HS-5 (cell line): ENCODE measurements at places on chromosomes 1 and 21.

- no peak for DNase-seq
Measured at GRCh38 chr1:152886085-152886484, 8.0 kb downstream of the SMCP start.

- no peak for DNase-seq
Measured at GRCh38 chr1:244155661-244156060, 104.6 kb downstream of the ZBTB18 start.

GRCh38 chr21:44286086-44286715 lies 525 bp downstream of the AIRE start:
- DNase-seq: no peak

GRCh38 chr1:69172003-69173000 lies 395.4 kb upstream of the LRRC7 start:
- peak; percentile 49 for DNase-seq

DNA sequence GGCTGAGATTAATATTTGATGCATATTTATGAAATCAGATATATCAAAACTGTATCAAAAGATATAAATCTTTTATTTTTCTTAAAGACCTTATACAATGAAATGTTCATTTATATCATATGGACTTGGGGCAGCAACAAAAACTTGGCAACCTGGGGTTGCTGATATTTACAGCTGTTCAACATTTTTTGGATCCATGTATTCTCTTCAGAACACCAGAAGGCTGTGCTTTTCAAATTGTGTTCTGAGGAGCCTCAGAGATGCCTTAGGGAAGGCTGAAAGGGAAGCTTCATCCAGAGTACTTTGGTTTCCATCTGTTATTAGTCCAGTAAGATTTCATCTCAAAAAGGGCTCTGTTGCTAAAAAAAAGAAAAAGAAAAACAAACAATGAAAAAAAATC lies 94.8 kb downstream of the DISC1 start:
- DNase-seq: no peak

DNA sequence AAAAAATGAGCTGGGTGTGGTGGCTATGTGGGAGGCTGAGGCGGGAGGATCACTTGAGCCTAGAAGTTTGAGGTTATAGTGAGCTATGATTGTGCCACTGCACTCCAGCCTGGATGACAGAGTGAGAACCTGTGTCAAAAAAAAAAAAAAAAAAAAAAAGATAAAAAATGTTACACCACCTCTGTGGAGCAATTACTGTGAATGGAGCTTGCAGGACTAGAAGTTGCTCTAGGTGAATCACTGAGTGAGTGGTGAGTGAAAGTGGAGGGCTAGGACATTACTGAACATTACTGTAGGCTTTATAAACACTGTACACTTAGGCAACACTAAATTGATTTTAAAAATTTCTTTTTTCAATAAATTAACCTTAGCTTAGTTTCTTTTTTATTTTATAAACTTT lies 21.9 kb downstream of the TLCD4 start:
- DNase-seq: no peak

DNA sequence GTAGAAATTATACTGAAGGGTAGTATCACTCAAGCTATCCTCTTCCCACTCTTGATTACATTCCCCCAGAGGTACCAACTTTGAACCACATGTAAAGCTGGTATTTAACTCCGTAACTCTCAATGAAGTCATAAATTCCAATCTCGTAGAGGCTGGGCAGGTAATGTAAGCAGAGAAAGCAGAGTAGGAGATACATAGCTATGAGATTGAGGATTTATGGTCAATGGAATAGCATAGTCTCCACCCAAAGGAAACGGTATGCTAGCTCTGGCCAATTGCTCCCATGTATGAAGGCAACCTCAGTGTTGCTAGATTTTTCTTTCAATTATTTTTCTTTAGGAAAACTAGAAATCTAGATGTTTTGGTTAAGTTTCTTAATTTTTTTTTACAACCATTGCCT lies 163.1 kb upstream of the NRIP1 start:
- no peak for DNase-seq

DNA sequence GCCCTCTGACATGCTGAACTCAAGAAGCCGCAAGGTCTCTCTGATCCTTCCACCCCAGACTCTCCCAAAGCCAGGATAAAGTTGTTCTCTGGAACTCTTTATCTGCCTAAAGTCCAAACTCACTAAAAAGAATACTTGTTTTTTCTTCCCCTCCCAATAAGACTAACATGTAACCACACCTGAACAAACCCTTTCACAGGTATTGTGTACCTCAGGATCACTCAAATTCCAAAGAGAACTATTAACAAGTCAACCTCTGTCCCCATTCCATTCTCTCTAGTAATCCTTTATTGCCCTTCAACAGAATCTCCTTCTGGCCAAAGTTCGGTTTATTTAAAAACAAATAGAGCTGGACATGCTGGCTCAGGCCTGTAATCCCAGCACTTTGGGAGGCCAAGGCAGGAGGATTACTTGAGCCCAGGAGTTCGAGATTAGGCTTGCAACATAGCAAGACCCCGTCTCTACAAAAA lies 4.1 kb upstream of the TOE1 start:
- no peak for DNase-seq

DNA sequence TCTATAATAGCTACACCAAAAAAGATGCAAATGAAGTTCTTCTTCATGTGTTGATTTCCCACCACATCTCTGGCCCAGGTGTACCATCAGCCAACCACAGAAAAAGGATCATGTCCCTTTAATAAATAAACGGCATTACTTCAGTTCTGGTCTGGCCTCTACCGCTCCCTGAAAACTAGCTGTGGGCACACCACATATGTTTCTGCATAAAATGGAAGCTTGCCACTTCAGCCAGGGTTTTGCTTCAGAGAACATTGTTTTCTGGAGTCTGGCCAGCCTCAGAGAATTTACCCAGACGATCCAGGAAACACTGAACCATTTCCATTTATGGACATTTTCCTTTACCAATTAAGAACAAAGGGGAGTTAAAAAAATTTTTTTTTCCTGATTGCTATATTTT lies 5.8 kb upstream of the LAMC2 start:
- no peak for DNase-seq

GRCh38 chr21:33434770-33435360 lies 31.7 kb downstream of the IFNGR2 start:
- peak; percentile 79 for DNase-seq

DNA sequence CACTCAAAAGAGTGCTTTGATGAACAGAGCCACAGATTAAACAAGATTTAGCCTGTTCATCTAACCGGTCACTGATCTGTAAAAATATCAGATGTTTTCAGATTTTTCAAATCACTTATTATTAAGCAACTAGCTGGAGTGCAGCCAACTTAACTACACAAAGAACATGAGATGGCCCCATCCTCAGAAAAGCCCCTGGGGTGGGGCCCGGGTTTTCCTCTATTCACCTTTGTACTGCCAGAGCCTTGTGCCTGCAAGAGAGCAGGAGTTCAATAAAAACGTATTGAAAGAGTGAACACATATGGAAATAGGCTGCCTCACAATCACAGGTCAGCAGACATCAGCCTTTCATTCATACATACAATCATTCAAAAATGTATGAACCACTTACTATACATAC lies 516.1 kb downstream of the OMA1 start:
- no peak for DNase-seq

DNA sequence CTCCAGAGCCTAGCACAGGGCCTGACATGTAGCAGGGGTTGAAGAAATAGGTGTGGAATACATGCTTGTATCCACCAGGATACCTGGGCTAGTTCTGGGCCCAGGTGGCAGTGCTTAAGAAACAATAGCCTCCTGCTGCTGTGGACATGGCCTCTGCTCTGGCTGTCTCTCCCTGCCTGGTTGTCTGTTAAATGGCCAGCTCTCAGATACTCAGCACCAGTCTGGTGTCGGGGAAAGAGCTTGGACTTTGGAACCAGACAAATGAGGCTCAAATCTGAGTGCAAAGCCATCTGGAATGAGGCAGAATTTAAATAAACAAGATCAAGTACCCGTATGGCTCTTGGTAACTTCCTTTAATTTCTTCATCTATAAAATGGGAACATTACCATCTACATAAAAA lies 31.5 kb downstream of the SESN2 start:
- DNase-seq: no peak

GRCh38 chr1:112515311-112516009 lies 6.7 kb downstream of the WNT2B start:
- DNase-seq: no peak

DNA sequence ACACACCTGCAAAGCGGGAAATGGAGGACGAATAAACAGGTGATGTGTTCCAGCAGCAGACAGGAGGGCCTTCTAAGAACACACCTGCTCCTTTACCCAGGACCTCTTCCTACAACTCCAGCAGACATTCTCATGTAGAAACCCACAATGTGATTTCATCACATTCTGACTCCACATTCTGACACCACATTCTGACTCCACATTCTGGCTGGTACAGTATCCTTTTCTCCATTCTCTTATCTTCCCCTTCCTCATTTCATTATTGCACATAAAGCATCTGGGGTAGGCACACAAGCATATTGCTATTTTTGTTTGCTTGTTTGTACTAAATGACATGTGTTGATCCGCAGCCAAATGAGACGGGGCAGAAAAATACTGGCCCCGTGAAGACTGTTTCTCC lies 3.6 kb upstream of the ZNF124 start:
- DNase-seq: no peak

- no peak for DNase-seq
Measured at GRCh38 chr1:79302380-79302930, 295.9 kb upstream of the ADGRL4 start.

DNA sequence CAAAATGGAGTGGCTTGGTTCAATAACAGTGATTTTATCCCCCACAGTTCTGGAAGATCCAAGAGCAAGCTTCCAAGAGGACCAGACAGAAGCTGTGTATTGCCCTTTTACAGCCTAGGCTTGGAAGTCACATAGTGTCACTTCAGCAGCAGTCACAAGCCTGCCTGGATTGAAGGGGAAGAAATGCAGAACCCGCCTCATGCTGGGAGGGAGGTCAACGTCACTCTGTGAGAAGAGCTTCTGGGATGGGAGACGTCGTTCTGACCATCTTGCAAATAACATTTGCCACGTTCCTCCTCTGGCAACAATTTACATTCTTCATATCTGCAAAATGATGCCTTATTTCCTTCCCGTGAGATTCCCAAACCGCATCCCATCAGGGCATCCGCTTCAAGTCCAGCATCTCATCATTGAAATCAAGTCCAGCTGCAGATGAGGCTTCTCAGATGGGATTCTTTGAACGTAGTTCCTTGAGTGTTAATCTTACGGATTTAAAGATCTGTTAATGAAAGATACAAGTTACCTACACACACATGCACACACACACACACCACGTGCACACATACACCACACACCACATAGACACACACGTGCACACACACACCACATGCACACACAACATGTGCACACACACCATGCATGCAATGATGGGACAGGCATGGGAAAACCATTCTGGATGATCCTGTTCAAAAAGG lies 23.9 kb upstream of the KIF1B start:
- no peak for DNase-seq

DNA sequence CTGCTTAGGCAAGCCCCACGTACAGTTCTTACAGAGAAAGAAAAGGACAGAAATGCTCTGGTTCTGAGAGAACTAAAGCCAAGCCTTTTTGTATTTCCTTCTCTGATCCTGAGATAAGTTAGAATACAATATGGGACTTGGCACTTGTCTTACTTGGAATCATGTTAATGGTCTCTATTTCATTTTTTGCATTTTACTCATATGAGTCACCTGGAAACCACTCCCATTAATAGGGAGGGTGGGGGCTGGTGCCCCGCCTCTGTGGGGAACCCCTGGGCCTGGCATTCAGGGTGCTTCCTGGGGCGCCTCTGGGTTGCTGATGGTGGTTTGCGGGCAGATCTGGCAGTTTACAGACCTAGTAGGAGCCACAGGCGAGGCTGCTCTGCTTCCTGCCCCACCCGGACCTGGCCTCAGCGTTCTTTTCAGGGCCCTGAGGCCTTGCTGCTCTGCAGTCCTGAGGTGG lies 26.7 kb downstream of the TSPAN2 start:
- peak; percentile 56 for DNase-seq

DNA sequence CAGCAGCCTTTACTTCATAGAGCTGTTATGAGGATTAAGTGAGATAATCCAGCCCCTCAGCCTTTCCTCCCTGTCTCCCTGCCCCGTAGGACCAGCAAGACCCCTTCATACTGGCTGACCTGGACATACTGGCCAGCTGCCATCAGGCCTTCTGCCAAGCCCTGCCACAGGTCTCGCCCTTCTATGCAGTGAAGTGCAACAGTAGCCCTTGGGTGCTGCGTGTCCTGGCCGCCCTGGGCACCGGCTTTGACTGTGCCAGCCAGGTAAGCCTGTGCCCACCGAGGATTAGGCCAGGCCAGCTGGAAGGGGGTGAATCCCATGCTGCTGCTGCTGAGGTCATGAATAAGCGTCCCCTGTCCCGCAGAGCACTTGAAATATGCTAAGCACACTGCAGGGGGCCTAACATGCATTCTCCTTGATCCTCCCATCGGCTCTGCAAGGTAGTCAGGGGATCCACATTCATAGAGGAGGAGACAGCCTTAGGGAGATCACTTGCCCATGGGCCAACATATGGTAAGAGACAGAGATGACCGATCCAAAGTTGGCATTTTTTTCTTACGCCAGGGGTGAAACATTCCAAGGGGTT lies 73.3 kb upstream of the TINAGL1 start:
- no peak for DNase-seq

GRCh38 chr1:3172431-3173380 lies 103.7 kb downstream of the PRDM16 start:
- DNase-seq: no peak

GRCh38 chr1:226061841-226062557 lies 517 bp upstream of the H3-3A start:
- no peak for DNase-seq

GRCh38 chr1:58528518-58528917 lies 18.0 kb downstream of the OMA1 start:
- DNase-seq: peak; percentile 78

DNA sequence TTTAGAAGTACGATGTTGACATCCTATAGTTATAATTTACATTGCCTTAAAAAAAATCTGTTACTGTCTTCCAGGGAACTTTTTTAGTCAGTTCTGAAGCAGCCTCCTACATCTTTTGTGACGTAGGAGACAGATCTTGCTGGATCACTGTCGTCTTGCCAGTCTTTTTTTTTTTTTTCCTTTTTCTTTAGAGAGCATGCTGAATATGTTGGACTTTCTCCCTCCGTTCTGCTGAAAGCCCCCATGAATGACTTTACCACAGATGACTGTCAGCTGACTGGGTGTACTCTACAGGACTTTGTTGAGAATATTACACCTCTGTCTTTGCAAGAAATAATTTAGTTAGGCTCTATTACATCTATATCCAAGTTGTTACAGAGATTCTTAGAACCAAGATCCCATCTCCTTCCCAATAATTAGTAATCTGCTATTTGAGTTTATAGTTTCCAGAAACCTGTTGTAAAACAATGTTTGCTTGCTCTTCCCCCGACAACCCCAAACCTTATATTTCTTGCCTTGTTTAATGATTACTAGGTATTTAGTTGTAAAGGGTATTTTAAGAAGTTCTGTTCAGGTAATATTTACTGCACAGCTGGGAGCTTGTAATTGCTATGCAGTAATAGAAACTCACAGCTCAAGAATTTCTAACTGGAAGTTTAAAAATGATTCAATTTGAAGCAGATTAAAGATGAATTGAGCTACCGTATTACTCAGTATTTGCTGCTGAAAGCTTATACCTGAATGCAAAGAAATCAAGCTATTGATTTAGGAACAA lies 61.8 kb downstream of the RASAL2 start:
- no peak for DNase-seq

GRCh38 chr1:19239876-19240275 lies 11.4 kb downstream of the EMC1 start:
- DNase-seq: no peak
